Adipocyte (in vitro differentiated cells): ENCODE measurements at places on chromosomes 6 and 20.

DNA sequence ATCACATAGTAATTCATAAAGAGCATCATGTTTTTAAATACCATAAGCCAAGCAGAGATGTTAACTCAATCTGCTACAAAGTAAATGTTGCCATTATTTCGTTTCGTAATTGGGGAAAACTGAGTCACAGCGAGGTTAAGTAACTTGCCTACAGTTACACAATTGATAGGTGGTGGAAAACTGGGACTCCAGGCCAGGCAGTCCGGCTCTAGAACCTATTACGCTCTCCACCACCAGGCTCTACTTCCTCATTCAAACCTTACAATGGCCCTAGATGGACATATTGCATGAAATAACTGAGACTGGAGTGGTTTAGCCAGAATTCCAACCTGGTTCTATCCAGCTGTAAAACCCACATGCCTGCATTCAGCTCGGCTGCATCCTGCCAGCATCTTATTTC lies 58.2 kb downstream of the LINC00237 start:
- no peak for DNase-seq

DNA sequence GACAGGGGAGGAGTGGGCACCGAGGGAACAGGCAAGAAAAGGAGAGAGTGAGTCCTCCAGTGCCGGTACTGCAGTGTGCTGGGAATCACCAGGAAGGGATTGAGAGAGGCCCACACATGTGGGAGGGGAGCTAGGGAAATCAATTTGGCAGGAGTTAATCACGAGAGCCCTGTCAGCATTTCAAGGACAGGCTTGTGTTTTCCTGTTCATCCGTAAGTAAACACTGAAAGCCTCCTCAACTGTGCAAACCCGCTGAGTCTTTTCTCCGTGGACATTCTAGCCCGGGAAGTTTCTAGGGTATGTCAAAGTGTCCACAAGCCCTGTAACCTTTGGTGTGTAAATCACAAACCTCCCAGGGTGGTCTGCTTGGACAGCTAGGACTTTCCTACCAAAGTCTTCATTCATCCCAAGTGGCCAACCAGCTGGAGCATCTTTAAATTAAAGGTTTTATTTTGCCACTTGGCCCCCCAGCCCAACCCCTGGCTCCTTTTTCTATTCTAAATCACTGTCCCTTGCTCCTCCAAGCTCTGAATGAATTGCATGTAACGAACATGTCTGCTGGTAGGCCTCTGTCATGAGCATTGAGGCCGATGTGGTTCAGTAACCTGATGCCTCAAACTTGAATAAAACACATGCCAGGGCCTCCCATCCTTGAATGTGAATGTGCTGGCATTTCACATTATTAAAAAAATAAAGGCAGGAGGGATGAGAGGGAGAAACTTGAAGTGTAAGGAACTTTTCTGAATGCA lies 149.1 kb downstream of the ZNF217 start:
- DNase-seq: no peak

DNA sequence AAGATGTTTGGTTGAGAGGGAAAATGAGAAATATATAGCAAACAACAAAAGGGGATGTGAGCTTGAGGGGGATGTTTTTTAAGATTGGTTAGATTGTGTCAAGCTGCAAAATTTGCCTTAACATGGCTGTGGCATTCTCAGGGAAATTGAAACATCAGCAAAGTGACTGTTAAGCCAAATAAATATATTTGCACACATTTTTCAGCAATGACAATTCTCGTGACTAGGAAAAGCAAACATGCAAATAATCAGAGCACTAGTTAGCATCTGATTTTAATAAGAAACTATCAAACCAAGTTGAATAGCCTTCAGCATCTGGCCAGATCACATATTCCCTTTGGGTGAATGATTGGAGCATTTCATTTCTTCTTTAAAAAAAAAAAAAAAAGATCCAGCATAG lies 262.8 kb downstream of the TBC1D7 start:
- no peak for DNase-seq

GRCh38 chr6:76592566-76592965 lies 520.1 kb upstream of the IMPG1 start:
- DNase-seq: no peak

DNA sequence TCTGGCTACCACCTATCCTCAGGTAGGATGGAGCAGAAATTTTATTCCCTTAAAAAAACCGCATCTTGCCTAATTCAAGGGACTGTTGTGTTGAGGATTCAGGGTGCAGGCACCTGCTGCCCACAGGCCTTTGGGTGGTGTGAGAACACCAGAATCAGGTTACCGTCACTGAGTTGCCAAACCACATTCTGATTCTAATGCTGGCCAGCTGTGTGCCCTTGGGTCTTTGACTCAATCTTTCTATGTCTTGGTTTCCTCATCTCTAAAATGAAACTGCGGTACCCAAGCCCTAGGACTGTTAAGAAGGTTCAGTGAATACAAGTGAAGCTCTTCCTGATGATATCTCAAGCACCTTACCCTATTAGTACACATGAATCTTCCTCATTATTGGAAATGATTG lies 827.3 kb downstream of the DHX35 start:
- no peak for DNase-seq

DNA sequence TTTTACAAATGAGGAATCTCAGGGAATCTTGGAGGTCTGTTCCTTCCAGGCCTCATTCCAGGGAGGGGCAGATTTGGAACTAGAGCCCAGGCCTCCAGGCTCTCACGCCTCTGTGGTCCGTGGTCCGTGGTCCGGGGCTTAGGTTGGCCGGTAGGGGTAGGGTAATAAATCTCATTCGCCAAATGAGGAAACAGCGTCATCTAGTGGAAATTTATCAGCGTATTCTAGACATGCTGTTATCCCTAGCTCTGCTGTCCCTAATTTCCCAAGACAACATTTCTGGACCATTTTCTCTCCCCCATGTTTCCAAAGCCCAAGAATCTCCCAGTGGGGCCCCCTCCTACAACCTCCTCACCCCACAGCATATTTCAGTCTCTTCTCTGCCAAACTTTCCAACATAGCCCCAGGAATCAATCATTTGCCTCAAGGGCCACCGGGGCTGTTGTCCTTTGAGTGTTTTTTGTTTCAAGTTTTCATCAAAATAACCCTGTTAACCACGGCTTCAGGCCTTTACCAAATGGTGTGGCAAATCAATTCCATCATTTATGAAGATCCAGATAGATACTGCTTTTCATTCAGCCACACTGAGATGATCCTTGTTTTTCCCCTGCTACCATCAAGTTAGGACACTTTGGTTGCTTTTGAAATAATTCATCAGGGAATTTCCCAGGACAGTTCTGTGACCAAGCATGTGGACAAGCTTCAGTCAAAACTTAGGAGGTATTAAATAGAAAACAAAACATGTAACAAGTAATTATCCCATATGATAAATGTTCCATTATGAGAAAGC lies 126.8 kb downstream of the ALDH8A1 start:
- DNase-seq: peak; percentile 97

DNA sequence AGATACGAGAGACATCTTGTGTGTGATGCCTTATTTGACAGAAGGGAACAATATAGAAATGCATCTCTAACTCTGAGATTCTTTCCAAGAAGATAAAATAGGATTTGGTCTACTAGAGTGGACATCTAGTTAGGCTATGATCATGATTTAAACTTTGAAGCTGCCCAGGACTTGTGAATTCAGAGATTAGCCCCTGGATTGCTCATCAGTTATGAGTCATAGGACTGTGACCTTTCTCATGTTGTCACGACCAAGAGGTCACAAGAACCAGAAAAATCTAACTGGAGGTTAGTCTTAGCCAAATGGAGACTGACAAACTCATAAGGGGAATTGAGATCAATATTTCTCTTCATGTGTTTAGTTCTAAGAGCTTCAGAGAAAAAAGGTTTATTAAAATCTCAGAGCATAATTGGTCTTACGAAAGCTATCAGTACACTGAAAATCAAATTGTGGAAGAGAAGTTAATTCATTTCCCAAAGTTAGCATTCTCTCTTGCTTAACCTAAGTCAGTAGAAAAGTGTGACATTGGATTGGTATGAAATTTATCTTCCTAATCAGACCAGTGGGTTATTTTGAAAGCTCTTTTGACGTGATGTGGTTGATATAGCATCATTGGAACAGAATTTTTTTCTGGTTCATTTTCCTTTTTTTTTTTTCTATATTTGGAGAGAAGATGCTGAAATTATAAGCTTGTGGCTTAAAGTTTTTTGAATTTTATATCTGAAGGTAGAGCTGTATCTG lies 245.7 kb downstream of the RNF144B start:
- peak; percentile 6 for DNase-seq

- no peak for DNase-seq
These were observed 11.7 kb upstream of the RALY start for GRCh38 chr20:33981964-33982363.

GRCh38 chr6:165877192-165877591 lies 214.2 kb upstream of the PDE10A start:
- no peak for DNase-seq
